GM23248 (cell line): ENCODE measurements at places on chromosomes 1 and 21. TPM values are rescaled to one million over a fixed set of nuclear protein-coding genes. Genes with fewer than 3 reads are reported as not detected.

Gene SPRR2E
- polyA plus RNA-seq, result not detected in 2 replicates

Gene RXRG
- 0.09 TPM in 1 of 2 replicates, not detected in the other for polyA plus RNA-seq

DNA sequence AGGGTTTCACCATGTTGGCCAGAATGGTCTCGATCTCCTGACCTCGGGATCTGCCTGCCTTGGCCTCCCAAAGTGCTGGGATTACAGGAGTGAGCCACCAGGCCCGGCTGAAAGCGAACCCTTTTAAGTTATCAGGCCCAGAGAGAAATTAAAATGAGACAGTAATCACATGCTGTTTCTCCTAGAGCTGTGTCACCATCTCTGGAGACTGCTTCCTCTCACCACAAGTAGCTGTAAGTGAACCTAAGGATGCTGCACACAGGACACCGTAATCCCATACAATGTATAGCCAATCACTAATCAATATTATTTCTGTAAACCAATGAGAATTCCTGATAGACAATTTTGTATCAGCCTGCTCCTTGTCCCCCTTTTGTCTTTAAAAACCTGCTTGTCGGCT lies 5.7 kb upstream of the CSTB start:
- no peaks in the 10 kb centered on the region for H3K27me3 ChIP-seq
- H3K27ac ChIP-seq, result no peak overlapping the region
- DNase-seq, result no peak
- no peaks in the 10 kb centered on the region for H3K36me3 ChIP-seq

- no peak overlapping the region for H3K4me3 ChIP-seq
- no peak overlapping the region for H3K27ac ChIP-seq
- H3K27me3 ChIP-seq, result no peaks in the 10 kb centered on the region
- H3K36me3 ChIP-seq, result no peaks in the 10 kb centered on the region
- no peaks in the 10 kb centered on the region for H3K4me1 ChIP-seq
Observed at GRCh38 chr21:30479259-30479658, 908 bp downstream of the KRTAP19-1 start.

DNA sequence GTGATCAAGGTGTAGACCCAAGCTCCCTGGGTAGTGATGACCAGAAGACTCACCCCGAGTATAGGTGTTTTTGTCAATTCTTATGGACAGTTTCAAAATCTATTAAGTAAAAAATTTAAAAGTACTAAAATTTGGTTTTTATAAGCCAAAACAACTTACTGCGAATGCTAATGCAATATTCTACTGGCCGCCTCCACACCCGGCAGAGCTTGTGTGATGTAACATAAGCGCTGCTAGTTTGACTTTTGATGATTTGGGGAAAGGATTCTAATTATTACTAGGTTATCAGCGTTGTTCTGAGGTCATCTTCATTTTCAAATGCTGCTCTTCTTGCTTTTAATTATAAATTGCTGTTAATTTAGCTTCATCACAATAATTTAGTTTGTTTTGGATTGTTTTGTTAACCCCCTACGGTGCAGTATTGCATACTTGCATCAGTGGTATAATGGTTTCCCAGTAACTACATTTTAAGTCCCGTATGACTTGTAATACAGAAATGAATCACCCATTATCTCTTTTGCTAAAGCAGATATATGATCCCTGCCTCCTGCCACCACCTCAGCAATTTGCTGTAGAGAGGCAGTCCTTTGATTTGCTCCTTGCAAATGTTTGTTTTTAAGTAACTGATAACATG lies 178.0 kb downstream of the SDCCAG8 start:
- H3K4me3 ChIP-seq, result no peak overlapping the region
- H3K36me3 ChIP-seq, result no peaks in the 10 kb centered on the region
- H3K27ac ChIP-seq, result no peak overlapping the region
- no peaks in the 10 kb centered on the region for H3K4me1 ChIP-seq
- no peaks in the 10 kb centered on the region for H3K27me3 ChIP-seq

GRCh38 chr1:118158924-118159323 lies 26.1 kb downstream of the SPAG17 start:
- H3K4me1 ChIP-seq, result peaks cover 30% of the 10 kb centered on the region
- no peaks in the 10 kb centered on the region for H3K27me3 ChIP-seq
- H3K36me3 ChIP-seq, result no peaks in the 10 kb centered on the region
- DNase-seq, result peak; percentile 95
- H3K27ac ChIP-seq, result peak overlapping the region; percentile 67
- H3K4me3 ChIP-seq, result peak overlapping the region; percentile 14
